ENCODE measurements at places on chromosomes 5 and 9.
A peak's percentile ranks its signal among the peaks of the same experiment; 100 is the strongest.

DNA sequence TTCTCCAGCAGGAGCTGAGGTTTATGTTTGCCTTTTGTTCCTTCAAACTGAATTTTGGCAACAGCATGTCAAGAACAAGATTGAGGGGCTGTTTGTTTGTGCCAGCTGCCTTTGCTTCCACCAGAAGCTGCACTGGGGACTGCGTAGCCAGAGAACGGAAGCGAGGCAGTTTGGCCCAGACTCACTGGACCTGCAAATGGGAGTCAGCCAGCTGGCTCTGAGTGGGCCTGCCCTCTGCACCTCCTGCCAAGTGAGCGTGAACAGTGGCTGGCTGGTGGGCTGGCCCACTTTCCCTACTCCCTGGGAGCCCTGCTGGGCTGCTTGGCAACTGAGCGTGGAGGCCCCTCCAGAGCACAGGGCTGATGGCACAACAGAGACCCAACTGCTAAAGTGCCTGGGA is 111.6 kb downstream of the GALNT10 start:
- DNase-seq, result no peak

DNA sequence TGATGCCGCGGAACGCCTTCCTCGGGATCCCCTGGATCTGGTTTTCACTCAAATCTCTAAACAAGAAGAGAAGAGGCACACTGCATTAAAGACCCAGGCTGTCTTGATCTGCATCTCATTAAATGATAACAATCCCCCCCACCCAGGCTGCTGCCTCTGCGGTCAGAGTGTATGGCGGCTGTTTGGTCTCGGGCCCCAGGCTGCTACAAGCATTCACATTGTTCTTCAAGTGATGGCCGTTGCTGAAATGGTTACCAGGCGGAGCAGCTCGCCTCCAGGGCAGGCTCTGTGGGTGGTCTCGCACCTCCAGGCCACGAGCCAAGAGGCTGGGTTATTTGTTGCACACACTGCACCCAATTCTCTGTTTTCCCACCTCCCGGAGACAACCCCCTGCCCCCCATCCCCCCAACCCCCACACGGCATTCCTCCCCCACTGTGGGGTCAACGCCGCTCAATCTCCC is 304.1 kb upstream of the PANK3 start:
- peak; percentile 35 for DNase-seq

GRCh38 chr5:91293131-91293530 is 90.0 kb downstream of the ARRDC3 start:
- DNase-seq, result peak; percentile 56

- no peak for DNase-seq
Measured at GRCh38 chr5:138654281-138654867, 79.2 kb upstream of the HSPA9 start.

GRCh38 chr9:93896496-93897033 is 58.6 kb downstream of the BARX1 start:
- no peak for DNase-seq

GRCh38 chr5:172444626-172445365 is 9.5 kb downstream of the SH3PXD2B start:
- no peak for DNase-seq

- peak; percentile 64 for DNase-seq
Measured at GRCh38 chr9:95425910-95426551, 90.7 kb downstream of the PTCH1 start.

GRCh38 chr5:148342371-148343045 is 7.1 kb downstream of the SPINK9 start:
- no peak for DNase-seq

- DNase-seq, result peak; percentile 67
Measured at GRCh38 chr9:93290495-93291434, 106.8 kb downstream of the WNK2 start.

GRCh38 chr5:143922718-143923117 is 110.8 kb downstream of the HMHB1 start:
- DNase-seq, result no peak

DNA sequence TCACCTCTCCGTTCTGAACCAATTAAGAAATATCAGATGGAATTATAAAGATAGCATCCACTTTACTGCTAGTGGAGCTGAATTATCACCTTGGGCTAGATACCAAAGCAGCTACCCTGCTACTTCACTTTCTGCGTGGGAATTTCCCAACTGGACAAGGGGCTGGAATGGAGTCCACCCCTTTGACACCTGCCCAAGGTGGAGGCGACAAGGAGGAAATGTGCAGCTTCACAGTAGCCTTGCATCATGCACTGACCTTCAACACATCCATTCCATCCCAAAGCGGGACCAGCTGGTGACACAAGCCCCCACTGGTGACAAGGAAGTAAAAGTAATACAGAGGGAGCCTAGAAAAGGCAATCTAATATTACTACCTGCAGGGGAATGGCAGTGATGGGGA is 30.7 kb downstream of the CTNND2 start:
- DNase-seq, result no peak

GRCh38 chr5:33526755-33527154 is 86.0 kb downstream of the TARS1 start:
- DNase-seq, result no peak

- DNase-seq, result no peak
Measured at GRCh38 chr5:138541511-138542179, 1.4 kb downstream of the ETF1 start.

DNA sequence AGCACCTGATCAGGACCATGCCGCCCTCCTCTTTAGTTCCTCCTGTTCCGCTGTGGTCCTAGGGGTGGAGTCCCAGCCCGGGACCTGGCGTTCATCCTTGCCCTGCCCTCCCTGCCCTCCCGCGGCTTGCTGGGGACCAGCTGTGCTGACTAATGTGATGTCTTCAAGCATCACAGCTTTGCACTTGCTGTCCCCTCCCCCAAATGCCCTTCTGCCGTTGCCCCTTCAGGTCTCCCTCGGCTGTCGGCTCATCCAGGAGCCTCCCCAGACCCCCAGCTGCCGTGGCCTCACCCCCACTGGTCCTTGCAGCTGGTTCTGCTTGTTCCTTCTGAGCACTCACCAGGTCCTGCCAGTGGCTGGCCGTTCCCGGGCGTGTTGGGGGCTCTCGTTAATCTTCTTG is 19.9 kb downstream of the RXRA start:
- peak; percentile 66 for DNase-seq

DNA sequence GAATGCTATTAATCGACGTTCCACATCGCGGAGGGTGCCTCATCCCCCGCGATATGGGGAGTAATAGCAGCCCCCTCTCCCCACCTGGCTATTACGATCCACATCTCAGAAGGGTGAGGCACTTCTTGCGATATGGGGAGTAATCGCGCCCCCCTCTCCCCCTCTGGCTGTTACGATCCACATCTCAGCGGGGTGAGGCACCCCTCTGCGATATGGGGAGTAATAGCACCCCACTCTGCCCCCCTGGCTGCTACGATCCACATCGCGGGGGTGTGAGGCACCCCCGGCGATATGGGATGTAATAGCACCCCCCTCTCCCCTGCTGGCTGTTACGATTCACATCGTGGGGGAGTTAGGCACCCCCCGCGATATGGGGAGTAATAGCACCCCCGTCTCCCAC is 128.5 kb downstream of the TMEM38B start:
- DNase-seq, result no peak

GRCh38 chr9:98329904-98330303 is 74.5 kb upstream of the TBC1D2 start:
- no peak for DNase-seq

DNA sequence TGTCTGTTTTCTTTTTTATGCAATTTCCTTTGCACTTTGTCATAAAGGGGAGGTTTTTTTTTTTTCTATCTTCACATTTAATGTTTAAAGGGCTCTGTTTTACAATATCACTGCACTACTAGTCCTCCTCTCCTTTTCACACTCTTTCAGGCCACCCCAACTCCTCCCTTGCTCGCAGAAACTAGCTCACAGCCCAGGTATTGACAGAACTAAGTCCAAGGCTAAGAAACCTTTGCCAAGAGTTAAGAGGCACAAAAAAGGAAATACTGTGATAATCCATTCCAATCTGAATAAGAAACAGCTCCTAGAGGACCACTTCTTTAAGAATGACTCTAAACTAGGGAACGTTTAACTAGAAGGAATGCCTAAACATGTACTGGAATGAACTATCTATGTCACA is 1.1 kb upstream of the FGF10 start:
- DNase-seq, result no peak

GRCh38 chr5:15600035-15600434 is 100.1 kb downstream of the FBXL7 start:
- no peak for DNase-seq

GRCh38 chr5:175747539-175748060 is 89.7 kb downstream of the HRH2 start:
- DNase-seq, result peak; percentile 11

GRCh38 chr9:125659201-125659840 is 47.7 kb downstream of the MAPKAP1 start:
- DNase-seq, result no peak

GRCh38 chr5:75023368-75024159 is 28.8 kb downstream of the GCNT4 start:
- no peak for DNase-seq

GRCh38 chr5:162683284-162683683 is 615.7 kb downstream of the GABRG2 start:
- DNase-seq, result no peak

GRCh38 chr5:96758621-96759020 is 49.1 kb downstream of the ERAP1 start:
- no peak for DNase-seq

- DNase-seq, result peak; percentile 3
Measured at GRCh38 chr5:26569241-26569928, 469.0 kb downstream of the CDH9 start.

DNA sequence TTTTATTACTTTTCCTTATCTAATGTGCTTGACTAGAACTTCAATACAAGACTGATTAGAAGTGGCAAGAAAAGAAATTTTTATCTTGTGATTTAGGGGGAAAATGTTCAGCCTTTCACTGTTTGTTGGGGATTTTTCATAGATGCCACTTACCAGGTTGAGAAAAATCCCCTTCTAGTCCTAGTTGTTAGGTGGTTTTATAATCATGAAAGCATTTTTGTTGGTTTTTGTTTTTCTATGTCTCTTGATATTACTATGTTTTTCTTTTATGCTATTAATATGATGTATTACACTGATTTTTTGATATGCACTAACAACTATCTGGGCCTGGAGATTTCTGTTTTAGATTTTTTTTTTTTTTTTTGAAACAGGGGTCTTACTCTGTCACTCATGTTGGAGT is 134.0 kb downstream of the PARP8 start:
- DNase-seq, result no peak

GRCh38 chr5:139296862-139297326 is 3.4 kb downstream of the MATR3 start:
- DNase-seq, result no peak

- no peak for DNase-seq
Measured at GRCh38 chr9:107592424-107592823, 102.9 kb upstream of the KLF4 start.

- DNase-seq, result no peak
Measured at GRCh38 chr5:72281764-72282499, 38.1 kb downstream of the MRPS27 start.

- no peak for DNase-seq
Measured at GRCh38 chr9:33193818-33194217, 26.7 kb upstream of the B4GALT1 start.

GRCh38 chr9:326667-327066 is 112.0 kb downstream of the DOCK8 start:
- DNase-seq, result peak; percentile 17

DNA sequence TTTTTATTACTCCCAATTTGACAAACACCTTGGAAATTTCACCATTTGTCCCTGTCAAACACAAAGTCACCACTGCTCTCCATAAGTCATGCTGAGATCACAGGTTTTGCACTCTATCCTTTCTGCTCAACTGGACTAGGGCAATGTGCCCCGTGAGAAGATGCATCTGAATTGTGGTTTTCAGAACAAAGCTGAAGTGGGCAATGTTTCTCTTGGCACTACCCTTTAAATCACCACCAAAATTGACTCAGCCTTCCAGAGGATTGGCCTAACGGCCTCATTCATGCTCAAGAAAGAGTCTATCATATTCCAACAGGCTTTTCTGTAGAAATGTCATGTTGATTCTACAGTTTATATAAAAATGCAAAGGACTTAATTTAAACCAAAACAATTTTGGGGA is 81.0 kb upstream of the TRIO start:
- DNase-seq, result no peak

GRCh38 chr5:54388811-54389210 is 66.7 kb upstream of the HSPB3 start:
- no peak for DNase-seq

GRCh38 chr5:34676416-34676815 is 20.3 kb downstream of the RAI14 start:
- DNase-seq, result no peak

DNA sequence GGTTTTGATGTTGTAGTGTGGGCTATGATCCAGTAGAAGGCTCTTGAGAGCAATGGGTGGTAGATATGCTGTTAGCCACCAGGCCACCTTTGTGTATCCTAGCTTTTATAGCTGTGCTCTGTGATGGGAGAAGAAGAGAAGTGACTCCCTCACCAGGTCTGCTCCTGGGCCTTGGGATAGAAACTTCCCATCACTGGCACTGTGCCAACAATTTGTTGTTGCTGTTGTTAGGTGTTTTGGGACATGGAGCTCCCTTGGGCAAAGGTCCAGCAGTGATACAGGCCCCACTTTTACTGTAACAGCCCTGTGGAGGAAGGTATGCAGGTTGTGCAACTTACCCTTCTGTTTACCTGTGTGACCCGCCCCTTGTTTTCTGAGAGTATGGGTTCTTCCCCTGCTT is 570.9 kb upstream of the GRIN3A start:
- DNase-seq, result no peak

DNA sequence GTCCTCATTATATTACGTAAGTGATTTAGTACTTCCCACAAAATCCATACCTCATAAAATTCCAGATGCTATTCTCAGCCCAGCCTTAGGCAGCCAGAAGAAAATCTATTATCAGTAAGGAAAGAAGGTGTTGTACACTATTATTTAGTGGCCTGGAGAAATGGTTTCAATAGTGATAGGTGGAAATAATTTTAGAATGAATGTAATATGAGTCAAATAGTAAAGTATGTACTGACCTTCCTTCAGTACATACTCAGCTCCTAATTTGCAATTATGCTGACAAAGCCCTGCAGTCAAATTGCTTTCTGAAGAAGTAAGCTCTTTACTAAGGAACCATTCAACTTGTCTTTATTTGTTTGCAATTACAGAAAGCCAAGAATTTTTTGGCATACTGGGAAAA is 409.2 kb downstream of the HTR1A start:
- DNase-seq, result no peak

GRCh38 chr5:76292620-76293322 is 110.3 kb upstream of the IQGAP2 start:
- DNase-seq, result no peak

- no peak for DNase-seq
Measured at GRCh38 chr9:126429190-126429589, 102.6 kb downstream of the MVB12B start.

DNA sequence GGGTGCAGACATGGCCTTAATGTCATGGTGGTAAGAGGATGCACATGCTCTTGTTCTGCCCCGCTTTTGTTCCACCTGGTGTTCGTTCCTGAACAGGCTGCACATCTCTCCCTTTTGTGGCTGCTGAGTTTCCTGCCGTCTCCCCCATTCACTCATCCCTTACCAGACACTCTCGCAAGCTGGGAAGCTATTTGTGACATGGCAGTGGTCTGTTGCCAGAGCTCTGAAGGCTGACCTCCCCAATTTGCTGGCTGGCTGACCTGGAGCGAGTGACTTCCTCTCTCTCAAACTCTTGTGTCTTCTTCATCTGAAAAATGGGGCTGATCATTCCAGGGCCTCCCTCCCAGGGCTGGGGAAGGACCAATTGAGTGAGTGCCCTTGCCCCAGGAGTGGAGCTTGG is 35.9 kb downstream of the HRH2 start:
- no peak for DNase-seq

- DNase-seq, result no peak
Measured at GRCh38 chr9:36249189-36249588, 9.1 kb downstream of the GNE start.

GRCh38 chr9:100222674-100223073 is 123.6 kb downstream of the INVS start:
- DNase-seq, result peak; percentile 13

GRCh38 chr5:139660923-139661814 is 13.0 kb downstream of the CXXC5 start:
- DNase-seq, result peak; percentile 71
